ENCODE measurements at places on chromosomes 3 and 15. TPM values are rescaled to one million over a fixed set of nuclear protein-coding genes. Genes with fewer than 3 reads are reported as not detected.

- DNase-seq: no peak
- H3K27ac ChIP-seq: no peak overlapping the region
- no peaks in the 10 kb centered on the region for H3K36me3 ChIP-seq
- no peaks in the 10 kb centered on the region for H3K4me1 ChIP-seq
- H3K27me3 ChIP-seq: no peaks in the 10 kb centered on the region
- no peak overlapping the region for H3K4me3 ChIP-seq
Observed at GRCh38 chr3:172839679-172840078, 89.2 kb downstream of the ECT2 start.

Gene LYZL4
- not detected for total RNA-seq

DNA sequence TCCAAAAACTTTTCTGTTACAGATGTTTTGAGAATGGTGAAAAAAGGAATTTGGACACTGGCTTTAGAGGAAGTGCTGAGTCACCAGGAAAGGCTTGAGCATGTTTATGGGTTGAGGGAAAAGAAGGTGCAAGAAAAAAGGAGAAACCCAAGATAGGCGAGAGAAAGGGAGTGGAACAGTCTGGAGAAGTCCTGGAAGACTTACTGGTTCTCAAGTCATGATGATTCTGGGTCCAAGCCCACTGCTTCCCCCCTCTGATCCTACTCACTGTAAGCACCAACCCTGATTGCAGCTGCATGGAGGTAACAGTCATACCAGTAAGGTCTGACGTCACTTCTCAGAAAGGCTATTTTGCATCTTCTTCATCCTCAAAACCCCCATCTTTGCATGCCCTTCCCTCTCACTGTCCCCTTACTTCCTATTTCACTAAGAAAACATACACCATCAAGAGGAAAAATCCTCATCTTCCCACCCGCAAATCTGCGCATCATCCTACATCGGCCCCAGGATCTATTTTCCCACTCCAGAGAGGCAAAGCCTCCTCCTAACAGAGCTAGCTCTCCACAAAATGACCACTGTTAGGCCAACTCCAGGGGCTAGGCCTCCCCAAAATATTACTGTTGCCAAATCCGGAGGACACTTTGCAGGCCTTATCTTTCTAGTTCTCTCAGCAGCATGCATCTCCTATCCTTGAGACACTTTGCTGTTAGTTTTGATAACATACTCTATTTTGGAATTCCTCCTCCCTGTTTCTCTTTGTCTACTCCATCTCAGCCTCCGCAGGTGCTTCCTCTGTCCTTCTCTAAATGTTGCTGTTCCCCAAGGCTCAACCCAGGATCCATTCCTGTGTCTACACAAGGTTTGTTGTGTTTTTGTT, 3.2 kb upstream of the ATP13A3 start:
- no peak overlapping the region for H3K27ac ChIP-seq
- DNase-seq: no peak
- no peaks in the 10 kb centered on the region for H3K36me3 ChIP-seq
- H3K4me1 ChIP-seq: peaks cover 15% of the 10 kb centered on the region
- no peak overlapping the region for H3K4me3 ChIP-seq
- H3K27me3 ChIP-seq: no peaks in the 10 kb centered on the region

Gene GOLGA6L4
- 2.7 TPM for total RNA-seq

Gene GREM1
- 2.8 TPM for total RNA-seq

Gene C15orf40
- 23.0 TPM for total RNA-seq

Gene GRAMD1C
- total RNA-seq: 6.4 TPM

Gene SMCO1
- not detected for total RNA-seq

GRCh38 chr3:101128001-101128400, 134.8 kb upstream of the ABI3BP start:
- H3K27me3 ChIP-seq: no peaks in the 10 kb centered on the region
- no peak overlapping the region for H3K27ac ChIP-seq
- DNase-seq: no peak
- no peaks in the 10 kb centered on the region for H3K36me3 ChIP-seq
- no peaks in the 10 kb centered on the region for H3K4me1 ChIP-seq

DNA sequence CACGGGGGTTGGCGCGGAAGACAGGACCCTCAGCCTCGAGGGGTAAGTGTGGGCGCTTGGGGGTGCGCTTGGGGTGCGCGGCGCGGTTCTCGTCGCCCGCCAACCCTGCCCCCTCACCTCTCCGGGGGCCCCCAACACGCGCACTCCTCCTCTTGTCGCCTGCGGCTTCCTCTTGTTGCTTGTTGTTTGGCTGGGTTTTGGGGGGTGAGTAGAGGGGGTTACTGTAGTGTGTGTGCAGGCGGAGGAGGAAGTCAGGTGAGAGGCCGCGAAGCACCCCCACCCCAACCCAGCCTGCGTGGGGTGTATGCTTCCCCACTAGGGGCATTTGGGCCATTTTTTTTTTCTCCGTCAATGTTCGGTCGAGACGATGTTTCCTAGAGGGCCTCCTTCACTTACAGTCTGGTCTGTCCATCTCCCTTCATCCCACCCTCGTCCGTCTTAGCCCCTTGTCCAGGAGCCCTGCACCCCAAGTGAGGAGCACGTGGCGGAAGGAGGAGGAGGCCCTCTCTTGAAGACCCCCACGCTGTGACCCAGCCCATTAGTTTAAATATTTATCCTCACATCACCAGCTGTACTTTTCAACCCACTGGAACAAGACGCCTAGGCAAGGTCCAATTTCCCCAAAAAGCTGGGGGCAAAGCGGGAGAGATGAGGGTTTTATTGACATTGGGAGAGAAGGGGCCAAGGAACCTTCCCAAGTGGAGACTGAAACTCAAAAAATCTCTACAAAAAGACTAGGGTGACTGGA, 20.4 kb upstream of the SATB1 start:
- no peak overlapping the region for H3K27ac ChIP-seq
- peaks cover 19% of the 10 kb centered on the region for H3K4me1 ChIP-seq
- no peak for DNase-seq
- H3K27me3 ChIP-seq: peaks cover 35% of the 10 kb centered on the region

DNA sequence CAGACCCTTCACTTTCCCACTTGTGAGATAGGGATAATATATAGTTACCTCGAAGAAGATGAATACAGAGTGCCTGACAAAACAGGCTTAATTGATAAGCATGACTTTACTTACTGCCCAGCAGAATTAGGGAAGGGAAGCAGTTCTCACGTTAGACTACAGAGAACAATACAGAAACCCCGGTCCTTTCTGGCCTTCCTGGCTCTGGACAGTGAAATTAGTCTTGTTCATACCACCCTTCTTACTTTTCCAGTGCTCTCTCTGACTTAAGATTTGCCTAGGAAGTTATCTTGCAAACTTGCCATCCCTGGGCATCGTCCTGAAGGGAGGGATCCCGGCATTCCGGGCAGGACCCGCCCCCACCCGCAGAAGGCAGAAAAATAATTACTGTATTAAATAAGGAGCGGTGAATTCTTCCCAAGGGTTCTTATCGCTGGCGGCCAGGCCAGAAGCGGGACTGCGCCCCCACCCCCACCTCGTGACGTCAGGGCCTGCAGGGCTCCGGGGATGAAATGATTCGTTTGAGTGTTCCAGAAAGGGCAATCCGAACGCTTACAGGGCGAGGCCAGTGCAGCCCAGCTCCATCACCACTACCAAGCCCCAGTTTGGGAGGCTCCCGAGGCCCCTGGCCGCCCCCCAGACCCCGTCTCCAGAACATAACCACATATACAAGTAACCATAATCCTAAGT, 8.4 kb downstream of the SOX2 start:
- no peaks in the 10 kb centered on the region for H3K4me1 ChIP-seq
- DNase-seq: no peak
- H3K36me3 ChIP-seq: no peaks in the 10 kb centered on the region
- H3K4me3 ChIP-seq: no peak overlapping the region
- H3K27me3 ChIP-seq: peaks cover 100% of the 10 kb centered on the region

Measured in upper lobe of right lung (tissue), 1 donor.